ENCODE measurements at places on chromosomes 16 and 17.

DNA sequence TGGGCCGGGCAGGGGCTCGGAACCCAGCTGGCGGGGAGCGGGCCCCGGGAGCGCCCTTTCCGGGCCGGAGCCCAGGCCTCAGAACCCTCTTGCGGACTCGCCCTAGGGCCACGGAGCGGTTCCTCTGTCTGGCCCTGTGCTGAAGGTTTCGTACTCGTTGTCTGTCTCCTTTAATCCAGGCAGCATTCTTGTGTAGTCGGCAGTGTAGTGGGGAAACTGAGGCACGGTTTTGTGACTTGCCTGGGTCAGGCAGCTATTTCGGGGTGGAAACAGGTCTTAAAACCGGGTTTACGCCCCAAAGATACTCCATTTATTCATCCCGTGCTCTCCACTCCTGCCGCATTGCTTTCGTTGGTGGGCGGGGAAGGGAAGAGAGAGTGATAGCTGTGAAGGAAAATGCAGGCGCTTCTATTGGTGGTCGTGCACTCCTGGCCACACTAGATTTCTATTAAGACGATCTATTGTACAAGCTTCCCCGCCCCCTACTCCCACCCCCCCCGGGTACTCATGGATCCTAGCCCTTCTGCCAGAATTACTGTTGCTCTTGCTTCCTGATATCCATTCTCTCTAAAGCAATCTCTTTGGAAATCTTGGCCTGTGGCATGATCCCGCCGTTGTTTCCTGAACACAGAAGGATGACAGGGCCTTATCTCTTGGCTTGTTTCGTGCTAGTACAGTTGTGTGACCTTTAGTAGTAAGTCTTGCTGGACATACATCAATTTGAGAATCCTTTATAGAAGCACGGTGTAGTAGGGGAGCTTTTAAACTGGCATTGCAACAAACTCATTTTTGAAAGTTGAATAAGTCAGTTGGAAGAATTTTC is 751 bp downstream of the DCAF7 start:
- peak; percentile 21 for DNase-seq

DNA sequence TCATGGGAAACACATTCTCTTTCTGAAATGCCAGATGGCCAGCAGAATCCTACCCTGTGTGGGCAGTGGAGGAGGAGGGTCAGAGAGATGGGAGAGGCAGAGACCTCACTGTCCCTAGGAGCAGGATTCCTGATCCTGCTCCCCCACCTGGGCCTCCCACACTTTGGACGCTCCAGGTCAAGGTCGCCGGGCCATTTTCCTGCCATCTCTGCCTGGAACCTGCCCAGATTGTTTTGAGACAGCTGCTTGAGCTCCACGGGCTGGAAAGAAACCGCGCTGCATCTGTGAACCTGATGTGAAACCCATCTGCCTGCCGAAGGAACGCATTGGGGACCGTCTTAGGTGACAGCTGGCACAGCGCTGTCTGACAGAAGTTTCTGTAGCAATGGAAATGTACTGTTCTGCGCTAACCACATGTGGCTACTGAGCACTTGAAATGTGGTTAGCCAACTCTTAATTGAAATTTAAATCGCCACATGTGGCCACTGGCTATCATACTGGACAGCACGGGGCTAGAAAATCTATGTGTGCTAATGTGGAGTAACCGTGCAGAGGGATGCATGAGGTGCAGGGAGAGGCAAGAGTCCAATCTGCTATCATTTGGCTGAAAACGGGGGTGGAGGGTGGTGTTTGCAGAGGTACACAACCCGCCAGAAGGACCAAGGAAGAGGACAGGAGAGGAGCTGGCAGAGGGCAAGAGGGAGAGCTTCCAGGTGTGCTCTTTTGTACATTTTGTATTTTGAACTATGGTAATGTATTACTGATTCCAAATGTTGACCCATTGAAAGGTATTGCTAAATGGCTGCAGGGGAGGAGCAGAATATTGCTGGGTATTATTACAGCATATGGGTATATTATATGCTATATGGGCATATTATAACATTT is 15.4 kb upstream of the NUBP1 start:
- no peak for DNase-seq

DNA sequence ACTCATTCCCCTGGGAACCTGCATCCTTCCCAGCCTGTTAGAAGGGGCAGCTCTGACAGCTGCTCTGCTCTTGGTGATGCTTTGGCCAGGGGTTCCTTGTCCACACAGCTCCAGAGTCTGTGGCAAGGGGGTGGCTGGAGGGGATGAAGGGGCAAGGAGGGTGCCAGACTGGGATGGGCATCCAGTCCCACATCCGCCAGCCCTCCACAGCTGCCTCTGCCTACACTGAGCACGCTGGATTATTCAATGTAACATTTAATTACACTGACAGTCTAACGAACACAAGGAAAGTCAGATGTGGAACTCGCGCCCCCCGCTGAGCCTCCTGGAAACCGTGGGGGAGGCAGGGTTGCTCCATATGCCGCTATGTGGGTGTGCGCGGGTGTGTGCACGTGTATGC is 101.1 kb downstream of the C16orf78 start:
- no peak for DNase-seq

GRCh38 chr17:81115219-81115618 is 50.1 kb upstream of the PVALEF start:
- DNase-seq: no peak

- DNase-seq: no peak
These were observed 45.9 kb downstream of the AXIN2 start for GRCh38 chr17:65515512-65515911.

- DNase-seq: peak; percentile 75
These were observed 601 bp downstream of the PHKB start for GRCh38 chr16:47461598-47462266.

Data from foreskin keratinocyte (primary cell).